ENCODE measurements at places on chromosomes 5 and 9. TPM values are rescaled to one million over a fixed set of nuclear protein-coding genes. Genes with fewer than 3 reads are reported as not detected.

IFNA21 gene
- total RNA-seq, result not detected

SPINK5 gene
- not detected for total RNA-seq

CYSRT1 gene
- 1.2 TPM for total RNA-seq

FCN1 gene
- not detected for total RNA-seq

EPB41L4B gene
- not detected for total RNA-seq

DBN1 gene
- total RNA-seq, result 72.7 TPM

Data from Karpas-422 (cell line).